ENCODE measurements at places on chromosomes 6 and 20.

DNA sequence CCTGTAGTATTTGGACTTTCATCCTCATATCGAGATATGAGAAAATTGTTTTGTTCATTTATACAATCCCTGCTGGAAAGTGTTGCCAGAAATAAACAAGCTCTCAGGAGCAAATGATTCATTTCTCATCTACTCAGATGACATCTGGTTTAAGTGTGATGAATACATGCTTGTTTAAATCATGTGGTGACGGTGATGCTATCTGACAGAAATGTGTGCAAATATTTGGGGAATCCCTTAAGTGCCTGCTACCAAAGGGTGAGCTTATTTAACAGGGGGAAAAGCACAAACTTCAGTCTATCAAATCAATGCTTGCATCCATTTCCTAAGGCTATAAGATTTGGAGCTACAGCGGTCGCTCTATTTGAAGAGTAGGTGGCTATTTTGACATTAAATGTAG, 368.3 kb upstream of the SASH1 start:
- no peak for DNase-seq

- no peak for DNase-seq
Measured at GRCh38 chr6:45310118-45310788, 17.9 kb upstream of the RUNX2 start.

- no peak for DNase-seq
Measured at GRCh38 chr6:160853946-160854345, 137.6 kb upstream of the MAP3K4 start.

DNA sequence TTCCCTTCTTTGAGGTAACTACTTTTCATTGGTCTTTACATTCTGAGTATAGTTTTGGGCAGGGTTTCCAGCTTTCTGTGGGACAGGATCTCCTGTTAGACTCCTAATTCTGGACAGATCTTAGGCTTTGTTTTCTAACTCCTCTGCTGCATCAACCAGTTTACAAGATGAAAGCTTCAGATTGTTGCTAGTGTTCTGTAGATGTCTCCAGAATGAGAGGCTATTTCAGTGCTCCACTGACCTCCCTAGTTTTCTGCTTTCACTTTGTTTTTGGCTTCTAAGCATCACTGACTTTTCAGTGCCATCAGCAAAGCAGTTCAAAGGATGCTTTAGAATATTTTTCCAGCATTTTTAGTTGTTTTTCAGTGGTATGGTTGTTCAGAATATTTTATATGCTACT, 101.4 kb downstream of the LIN28B start:
- no peak for DNase-seq

- DNase-seq, result no peak
Measured at GRCh38 chr20:55175081-55175480, 699.7 kb downstream of the DOK5 start.
